ENCODE measurements at places on chromosomes 2 and 18.

DNA sequence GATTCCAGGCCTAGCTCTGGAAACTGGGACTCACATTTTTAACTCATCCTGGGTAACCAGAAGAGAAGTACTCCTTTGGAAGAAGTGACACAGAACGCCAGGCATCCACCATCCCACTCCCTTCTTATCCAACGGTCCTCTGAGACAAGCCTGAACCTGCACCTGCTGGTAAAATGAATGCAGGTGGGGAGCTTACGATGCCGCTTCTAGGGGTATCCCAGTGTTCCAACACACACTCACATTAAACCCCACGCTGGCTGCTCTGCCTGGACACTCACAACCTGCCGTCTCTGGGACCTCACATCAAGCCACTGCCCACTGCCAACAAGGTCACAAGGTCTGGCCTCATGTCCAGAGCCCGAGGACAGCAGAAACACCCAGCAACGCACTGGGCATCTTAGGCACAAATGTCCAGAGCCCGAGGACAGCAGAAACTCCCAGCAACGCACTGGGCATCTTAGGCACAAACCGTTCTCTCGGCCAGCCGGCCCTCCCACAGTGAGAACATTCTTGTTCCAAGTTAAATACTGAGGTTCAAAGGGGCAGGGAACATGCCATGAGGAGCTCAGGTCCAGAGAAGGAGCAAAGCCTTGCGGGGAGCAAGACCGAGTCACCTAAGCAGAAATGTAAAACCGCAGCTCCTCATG, 9.9 kb downstream of the SLC66A2 start:
- DNase-seq: no peak

DNA sequence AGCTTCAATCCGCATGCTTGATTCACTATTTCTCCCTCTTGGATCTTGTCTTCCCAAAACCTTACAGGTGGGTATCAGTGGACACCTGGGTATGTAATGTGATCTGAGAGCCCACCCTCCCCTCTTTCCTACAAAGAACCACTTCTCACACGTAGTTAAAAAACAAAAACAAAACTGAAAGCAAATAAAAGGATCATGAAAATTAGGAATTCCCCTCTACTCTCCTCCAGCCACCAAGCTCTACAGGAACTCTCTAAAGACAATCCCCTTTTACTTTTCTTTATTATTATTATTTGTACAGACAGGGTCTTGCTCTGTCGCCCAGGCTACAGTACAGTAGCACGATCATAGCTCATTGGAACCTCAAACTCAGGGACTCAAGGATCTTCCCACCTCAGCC, 40.8 kb upstream of the MYO1B start:
- no peak for DNase-seq

DNA sequence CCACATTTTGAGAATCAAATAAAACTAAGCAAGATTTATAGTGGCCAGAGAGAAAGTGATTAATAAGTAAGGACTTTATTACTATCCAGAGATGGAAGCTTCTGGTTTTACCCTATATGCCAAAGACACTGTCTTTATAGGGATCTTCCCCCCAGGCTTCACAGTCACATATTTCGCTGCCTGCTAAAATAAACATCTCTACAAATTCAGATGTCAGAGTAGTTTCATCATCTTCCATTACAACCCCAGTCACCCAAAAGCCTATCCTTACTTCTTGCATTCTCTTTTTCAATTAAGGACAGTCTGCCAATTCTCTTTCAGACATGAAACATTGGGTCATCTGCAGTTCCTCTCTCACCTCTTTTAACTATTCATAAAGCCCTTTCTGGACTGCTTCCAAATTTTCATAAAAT, 28.3 kb downstream of the CREB1 start:
- DNase-seq: no peak

DNA sequence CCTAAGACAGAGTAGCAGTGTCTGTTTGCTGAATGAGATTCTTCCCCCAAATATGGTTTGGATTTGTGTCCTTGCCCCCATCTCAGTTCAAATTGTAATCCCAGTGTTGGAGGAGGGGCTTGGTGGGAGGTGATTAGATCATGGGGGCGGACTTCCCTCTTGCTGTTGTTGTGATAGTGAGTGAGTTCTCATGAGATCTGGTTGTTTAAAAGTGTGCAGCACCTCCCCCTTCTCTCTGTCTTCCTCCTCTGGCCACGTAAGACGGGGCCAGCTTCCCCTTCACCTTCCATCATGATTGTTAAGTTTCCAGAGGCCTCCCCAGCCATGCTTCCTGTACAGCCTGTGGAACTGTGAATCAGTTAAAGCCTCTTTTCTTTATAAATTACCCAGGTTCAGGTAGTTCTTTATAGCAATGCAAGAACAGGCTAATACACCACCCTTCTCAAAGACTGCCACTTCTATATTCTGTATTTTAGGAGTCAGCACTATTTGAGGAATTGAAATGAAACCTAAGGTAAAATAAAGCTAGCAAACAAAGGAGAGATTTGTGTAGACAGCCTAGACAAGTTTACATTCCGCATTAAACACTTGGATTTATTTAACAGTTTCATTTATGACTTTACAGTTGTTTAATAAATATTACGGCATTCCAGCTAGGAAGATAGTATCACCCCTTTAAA, 21.6 kb downstream of the FBXO36 start:
- DNase-seq: no peak

DNA sequence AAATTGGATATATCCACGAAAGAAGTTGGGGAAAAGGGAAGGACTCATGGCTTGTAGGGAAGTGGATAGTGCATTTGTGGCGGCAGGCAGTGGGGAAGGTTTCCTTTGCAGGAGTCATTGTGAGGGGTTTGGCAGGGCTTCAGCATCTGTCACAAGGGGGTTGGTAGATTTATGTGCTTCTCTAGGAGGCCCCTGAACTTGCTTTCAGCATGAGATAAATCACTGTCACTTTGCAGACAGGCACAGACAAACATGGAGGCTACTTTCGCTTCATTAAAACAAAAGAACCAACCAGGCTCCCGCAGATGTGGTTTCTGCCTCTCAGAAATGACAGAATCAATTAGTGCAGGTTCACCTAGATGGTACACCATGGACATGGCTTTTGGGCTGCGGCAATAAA, 340.7 kb downstream of the TGIF1 start:
- DNase-seq: no peak

GRCh38 chr2:199128476-199129229, 329.1 kb downstream of the SATB2 start:
- DNase-seq: no peak

- DNase-seq: peak; percentile 49
Observed at GRCh38 chr2:6353669-6354068, 512.0 kb downstream of the CMPK2 start.

- DNase-seq: no peak
Observed at GRCh38 chr2:160742667-160743066, 249.1 kb upstream of the RBMS1 start.

DNA sequence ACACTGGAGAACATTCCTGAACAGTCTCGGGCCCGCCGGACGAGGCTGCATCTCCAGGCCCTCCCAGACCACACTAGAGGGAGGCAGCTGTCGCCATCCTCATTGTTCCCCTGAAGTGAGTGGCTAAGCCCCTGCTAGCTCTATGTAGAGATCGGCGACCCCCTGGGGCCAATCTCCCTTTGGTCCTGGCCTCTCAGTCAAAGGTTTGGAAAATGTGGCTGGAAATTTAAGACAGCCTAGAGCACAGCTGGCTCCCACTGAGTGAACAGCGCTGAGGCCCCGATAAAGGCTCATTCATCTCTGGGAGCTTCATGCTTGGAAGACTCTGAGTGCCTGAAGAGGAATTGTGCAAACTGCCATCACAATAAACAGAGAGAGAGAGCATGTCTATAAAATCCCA, 360.3 kb downstream of the CLIP4 start:
- DNase-seq: no peak

DNA sequence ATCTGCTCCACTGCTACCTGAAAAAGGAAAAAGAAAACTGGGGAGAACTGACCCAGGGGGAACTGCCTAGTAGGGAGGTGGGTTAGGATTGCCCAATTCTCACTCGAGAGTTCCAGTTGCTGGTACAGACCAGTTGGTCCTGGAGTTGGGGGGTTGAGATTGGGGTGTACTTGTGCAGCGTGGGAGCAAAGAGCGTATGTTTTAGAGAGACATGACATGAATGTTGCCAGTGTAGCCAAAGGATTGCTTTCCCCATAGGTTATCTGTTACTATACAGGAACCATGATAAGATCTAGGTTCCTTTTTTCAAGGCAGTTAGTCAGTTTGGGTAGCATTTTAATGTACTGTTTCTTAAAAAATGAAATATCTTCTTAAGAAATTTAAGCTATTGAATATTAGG, 68.6 kb downstream of the APLF start:
- DNase-seq: no peak

- DNase-seq: no peak
Observed at GRCh38 chr2:15521641-15522181, 39.4 kb downstream of the NBAS start.

DNA sequence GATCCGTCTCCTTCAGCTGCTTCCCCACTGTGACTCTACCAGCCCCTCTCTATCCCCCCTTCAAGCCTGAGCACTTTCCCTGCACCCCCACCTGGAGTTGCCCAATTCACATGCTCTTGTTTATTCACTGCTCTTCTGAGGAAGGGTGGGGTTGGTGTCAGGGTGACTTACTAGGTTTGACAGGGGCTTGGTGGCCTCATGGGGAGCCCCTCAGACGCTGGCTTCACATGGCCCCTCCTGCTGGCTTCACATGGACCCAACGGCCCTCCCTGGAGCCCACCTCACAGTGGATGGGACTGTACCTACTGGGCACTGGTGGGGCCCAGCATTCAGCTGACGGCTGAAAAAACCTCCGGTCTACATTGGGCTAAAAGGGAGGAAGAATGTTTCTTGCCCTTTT, 16.7 kb upstream of the MRPL33 start:
- no peak for DNase-seq

- DNase-seq: no peak
Observed at GRCh38 chr2:174678395-174678794, 80.8 kb upstream of the WIPF1 start.

DNA sequence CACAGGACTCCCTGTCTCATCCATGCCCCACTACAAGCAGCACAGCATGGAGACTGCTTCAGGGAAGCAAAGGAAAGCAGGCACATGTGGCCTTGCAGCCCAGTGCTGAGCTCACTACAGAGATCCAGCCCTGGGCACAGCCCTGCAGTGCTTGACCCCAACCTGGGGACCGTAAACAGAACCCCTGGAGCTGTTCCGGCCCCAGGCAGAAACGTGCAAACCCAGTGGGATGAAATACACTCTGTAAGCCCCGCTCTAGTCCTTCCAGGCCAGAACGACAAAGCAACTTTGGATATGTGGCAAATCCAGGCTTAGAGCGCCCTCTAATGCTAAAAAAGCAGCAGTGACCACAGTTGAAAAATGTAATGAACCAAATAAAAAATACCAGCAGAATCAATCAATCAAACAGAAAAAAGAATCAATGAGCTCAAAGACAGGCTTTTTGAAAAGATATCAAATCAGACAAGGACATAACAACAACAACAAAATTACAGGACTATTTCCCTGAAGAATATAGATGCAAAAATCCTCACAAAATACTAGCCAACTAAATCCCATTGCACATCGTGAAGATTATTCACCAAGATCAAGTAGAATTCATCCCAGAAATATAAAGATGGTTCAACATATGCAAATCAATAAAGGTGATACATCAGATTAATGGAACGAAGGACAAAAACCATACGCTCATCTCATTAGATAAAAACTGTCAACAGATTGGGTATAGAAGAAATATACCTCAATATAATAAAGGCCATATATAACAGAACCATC, 45.6 kb downstream of the ZNF519 start:
- peak; percentile 10 for DNase-seq

DNA sequence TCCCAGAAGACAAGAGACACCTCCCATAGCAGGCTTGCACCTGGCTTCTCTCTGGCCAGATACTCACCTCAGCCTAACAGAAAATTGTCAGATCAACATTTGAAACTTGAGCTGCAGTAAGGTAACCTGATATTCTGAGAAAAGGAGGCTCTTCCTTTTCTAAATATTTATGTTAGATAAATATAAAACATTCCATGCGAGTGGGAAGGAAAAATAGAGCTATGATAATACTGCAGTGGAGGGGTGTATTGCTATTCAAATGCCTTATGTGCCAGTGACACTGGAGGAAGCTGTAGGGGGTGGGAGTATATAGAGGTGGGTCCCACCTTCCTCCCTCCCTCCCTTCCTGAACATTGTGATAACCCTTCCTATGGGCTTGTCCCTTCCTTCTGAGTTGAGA, 515.5 kb upstream of the CHAC2 start:
- DNase-seq: no peak

DNA sequence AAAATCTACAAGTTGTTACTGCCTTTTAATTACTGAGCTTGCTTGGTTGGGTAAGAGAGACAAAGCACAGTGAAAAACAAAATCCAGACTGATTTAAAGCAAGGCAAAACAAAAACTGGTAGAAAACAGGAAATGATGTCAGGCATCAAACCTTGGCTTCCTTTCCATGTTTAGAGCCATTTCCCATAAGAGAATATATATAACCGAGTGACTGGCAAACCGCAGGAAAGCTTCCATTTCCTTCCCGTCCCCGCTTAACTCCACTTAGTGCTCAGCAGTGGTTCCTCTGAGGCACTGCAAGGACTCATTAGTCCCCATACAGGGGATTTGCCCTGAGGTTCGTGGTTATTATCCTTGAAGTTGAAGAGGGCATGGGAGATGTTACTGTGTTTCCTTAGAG, 446.3 kb downstream of the LPIN1 start:
- DNase-seq: no peak

GRCh38 chr2:65033178-65033577, 23.0 kb upstream of the CEP68 start:
- DNase-seq: no peak

DNA sequence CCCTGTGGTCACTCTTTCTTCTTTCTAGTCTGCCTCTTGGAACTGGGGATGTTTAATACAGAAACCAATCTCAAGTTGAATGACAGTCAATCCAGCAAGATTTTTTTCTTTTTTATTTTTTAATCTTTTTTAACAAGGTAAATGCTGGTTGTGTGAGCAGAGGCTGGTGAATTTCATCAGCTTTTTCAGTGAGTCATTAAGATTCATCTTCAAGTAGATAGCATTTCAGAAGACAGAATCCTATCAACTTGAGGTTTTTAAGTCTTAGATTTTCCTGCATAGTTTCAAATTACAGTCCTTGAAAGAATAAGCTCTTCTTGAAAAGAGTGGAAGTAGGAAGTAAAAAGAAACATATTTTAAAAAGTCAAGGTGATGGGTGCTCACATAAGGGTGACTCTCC, 12.4 kb downstream of the SLC8A1 start:
- no peak for DNase-seq

GRCh38 chr2:96396095-96396494, 60.5 kb downstream of the NCAPH start:
- DNase-seq: no peak

- no peak for DNase-seq
Observed at GRCh38 chr2:102253140-102253752, 58.1 kb upstream of the IL1RL1 start.

- no peak for DNase-seq
Observed at GRCh38 chr2:163665817-163666216, 70.0 kb downstream of the FIGN start.

DNA sequence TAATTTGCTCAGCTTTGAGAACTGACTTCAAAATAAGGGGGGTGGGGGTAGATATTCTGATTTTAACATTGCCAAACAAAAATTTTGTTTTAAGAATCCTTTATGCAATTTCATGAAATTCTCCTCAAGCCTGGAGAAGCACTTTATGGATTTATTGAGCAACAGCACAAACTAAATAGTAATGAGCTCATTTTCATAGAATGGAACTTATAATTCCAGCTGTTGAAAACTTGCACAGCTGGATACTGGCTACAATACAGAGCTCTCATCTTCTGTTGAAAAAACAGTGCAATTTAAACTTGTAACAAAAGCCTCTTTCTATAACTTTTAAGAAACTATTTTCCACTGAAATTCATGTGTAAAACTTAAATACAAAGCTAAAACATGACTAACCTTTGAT, 137.6 kb upstream of the FN1 start:
- DNase-seq: no peak

Data from GM12864 (cell line).